ENCODE measurements at places on chromosomes 6 and 20.

DNA sequence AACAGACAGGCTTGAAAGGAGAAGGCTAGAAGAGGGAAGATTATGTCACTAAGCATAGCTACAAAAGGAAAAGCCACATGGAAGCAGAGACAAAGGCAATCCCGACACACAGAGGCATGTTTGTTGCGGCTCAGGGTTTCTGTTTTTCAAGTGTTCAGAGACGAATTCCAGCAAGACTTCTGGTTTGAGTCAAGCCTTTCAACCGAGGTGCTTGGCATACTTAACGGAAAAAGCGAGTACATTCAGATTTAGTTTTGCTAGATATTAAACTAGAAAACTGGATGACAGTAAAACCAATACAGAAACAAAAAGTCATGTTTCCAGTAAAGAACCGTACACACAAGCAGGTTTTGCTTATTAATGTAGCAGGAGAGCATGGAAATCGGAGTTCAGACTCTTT lies 27.2 kb downstream of the MCUR1 start:
- no peak for DNase-seq

- DNase-seq: no peak
These were observed 16.4 kb downstream of the PLCB1 start for GRCh38 chr20:8148501-8148900.

DNA sequence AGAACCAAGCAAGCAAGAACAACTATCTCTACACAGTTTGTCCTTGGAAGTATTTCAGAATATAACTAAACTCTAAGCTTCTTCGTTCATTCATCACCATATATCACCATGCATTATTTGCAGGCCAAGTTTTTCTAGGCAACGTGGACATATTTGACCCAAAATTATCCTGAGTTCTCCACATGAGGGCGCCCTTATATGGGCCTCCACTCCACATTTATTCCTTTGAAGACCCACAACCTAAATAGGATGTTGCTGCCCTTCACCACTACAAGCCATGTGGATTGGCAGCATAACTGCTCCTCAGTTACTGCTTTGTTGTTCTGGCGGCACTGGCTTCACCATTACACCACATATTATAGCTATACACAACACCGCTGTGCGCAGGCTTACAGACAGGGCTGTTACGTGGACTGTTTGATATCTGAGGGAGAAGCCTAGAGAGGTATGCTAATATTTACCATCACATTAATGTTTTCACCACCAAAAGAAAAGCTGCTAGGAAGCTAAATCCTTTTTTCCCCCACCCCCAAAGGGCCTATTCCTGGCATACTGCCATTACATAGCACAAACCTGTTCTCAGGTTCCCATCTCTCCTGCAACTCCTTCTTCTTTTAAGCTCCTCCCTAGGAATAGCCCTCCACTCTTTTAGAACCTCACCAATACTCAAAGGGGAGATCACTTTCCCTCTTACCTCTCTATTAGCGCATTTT lies 411.7 kb downstream of the C6orf118 start:
- DNase-seq: no peak

- DNase-seq: no peak
These were observed 2.5 kb downstream of the SLC17A1 start for GRCh38 chr6:25829375-25829774.

DNA sequence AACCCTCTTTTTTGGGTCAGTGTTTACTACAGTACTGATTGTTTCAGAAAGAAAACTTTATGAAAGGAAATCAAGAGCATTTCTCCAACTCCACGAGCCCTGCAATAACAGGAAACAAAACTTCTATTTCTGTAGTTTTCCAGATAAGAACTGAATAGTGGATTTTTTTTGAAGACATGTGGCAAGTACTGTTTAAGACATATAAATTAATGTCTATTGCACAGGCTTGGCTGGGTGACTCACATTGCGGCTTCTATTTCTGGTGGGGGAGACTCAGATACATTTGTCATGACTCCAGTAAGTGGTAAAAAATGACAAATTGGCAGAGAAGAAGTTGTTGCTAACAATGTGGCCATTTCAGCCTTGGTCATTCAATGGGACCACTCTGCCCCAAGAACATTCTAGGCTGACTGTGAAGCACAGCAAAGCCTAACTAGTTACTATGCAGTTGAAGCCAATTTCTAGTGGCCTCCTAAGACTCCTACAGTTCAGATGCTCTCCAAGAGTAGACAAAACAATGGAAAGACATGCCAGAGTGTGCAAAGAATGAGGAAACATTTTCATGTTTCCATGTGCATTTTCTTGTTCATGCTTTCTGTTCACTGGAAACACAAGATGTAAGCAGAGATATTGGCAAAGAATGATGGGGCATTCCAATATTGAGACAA lies 200.9 kb downstream of the EDN1 start:
- DNase-seq: no peak

DNA sequence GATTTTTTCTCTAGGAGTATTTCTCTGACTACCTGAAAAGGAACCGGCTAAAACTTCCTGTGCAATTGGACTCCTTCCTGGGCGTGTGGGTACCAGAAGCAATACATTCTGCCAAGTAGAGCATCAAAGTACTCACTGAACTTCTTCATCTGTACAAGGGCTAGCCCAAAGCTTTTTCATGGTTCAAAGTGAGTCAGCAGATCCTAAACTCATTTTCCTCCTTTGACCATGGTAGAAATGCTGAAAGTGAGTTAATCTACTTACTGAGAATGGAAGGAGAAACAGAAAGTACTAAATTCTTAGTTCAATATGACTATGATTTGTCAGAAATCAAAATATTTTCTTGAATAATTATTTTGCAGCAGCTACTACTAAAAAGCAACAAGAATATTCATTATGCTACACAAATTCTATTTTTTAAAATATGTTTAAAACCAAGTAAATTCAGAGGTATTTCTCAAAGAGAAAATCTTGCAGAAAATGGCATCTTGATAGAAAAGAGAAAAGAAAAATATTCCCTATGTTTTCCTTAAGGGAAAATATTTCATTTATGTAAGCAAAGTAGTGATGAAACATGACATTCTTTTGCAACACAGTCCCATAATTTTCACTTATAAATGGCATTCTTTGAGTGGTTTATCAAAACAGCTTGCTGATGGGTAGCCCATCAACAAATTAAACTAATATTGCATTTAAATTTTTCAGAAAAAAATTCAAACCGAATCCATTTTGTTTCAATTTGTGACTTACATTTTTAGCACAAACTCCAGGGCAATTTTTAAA lies 3.7 kb upstream of the BEND6 start:
- no peak for DNase-seq

All from activated gamma-delta T cell treated with anti-CD3 and anti-CD28 coated beads, Interleukin-2, amount 50 U/mL, for 16 hours (primary cell).